ENCODE measurements at places on chromosomes 13 and 19.
A peak's percentile ranks its signal among the peaks of the same experiment; 100 is the strongest.

GRCh38 chr19:45528744-45529419 is 21.6 kb downstream of the VASP start:
- DNase-seq: no peak

DNA sequence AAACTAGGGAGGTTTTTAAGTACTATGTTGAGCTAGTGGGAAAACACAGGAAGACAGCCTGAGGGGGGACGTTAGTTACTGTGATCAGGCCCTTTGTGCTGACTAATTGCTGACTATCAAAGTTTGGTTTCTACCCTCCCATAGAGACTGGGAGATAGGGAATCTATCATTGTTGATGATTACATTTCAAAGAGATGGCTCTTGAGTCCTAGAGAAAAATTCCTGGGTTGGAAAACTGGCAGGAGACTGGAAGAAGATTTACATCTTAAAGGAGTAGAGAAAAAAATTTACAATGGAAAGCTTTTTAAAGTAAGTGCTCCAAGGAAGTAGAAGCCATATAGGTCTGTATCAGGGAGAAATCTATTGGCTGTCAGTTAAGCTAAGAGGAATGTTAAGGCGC is 522.0 kb upstream of the KLHL1 start:
- no peak for DNase-seq

DNA sequence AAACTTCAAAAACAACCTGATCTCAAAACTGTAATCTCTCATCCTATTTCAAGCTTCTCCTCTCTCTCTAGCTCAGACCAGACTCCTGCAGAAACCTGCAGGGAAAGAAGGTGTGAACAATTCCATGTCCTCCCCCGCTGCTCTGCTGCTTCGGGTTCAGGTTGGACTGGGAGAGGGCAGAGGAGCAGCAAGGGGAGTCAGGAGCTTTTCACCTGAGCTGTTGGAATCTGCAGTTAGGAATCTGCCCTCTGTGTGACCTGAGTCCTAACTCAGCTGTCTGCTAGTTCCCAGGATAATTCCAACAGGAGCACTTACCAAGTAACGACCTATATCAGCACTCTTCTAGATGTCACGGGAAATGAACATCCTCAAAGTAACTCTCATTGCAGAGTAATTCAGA is 118.3 kb downstream of the DNAJC15 start:
- DNase-seq: no peak

- DNase-seq: no peak
These were observed 10.5 kb upstream of the CEACAM6 start for GRCh38 chr19:41744850-41745249.

- DNase-seq: peak; percentile 28
These were observed 1.4 kb downstream of the ING1 start for GRCh38 chr13:110714797-110715394.

- no peak for DNase-seq
These were observed 25.7 kb upstream of the C13orf46 start for GRCh38 chr13:113999618-113999910.

DNA sequence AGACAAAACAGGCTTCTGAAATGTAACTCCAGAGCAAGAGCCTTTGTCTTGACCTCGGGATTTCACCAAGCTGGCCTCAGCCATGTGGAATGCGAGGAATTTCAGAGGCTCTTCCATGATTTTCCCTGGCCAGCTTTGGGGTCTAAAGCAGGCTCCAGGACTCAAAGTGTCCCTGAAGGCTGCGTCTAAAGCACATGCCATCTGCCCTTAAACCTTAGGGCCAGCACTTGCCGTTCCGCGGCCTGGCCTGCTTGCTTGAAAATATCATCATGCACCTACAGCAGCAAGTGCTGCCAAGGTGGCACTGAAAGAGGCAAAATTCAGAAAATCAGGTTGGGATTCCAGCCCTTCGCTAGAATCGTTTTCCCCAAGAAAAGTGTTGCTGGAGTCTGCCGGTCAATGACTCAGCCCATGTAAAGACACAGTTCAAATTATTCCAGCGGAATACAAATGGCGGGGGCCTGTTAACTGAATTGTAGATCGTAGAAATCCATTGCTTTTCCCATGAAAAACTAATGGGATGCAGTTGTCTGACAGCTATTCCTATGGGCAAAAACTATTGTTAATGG is 105.7 kb upstream of the RAP2A start:
- peak; percentile 62 for DNase-seq

- DNase-seq: no peak
These were observed 71.2 kb downstream of the WASF3 start for GRCh38 chr13:26628706-26629105.

- peak; percentile 72 for DNase-seq
These were observed 545 bp downstream of the BTBD2 start for GRCh38 chr19:2014731-2015607.

DNA sequence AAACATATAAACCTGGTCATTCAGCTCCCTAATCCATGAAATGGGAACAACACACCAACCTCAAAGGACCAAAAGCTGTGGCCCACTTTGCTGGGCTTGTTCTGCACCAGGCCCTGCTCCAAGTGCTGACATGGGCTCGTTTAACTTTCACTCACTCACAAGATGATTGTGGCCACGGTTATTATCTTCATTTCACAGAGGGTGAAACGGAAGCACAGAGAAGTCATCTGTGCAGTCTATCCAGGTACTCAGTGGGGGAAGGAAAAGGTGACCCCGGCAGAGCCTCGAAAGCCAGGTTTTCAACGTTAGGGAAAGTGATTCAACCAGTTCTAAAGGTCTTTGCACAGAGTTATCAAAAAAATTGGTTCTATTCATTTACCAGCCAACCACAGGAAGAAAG is 68.0 kb downstream of the CRYL1 start:
- no peak for DNase-seq

DNA sequence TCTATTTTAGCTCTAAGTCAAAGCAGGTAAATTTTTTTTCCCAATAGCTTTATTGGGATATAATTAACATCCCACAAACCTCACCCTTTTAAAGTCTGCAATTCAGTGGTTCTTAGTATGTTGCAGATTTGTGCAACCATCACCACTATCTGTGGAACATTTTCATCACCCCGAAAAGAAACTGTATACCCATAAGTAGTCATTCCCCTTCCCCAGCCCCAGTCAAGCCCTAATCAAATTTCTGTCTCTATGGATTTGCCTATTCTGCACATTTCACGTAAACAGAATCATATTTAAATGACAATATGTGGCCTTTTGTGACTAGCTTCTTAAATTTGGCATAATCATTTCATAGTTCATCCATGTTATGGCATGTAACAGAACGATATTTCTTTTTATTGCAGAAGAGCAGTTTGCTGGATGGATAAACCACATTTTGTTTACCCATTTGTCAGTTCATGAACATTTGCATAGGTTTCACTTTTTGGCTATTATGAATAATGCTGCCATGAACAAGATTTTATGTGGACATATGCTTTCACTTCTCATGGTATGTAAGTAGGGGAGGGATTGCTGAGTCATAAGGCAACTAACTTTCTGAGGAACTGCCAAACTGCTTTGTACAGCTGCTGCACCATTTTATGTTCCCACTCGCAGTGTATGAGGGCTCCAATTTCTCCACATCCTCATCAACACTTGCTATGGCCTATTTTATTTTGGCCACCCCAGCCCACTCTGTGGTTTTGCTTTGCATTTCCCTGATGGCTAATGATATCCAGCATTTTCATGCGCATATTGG is 10.9 kb downstream of the SLC46A3 start:
- peak; percentile 18 for DNase-seq

GRCh38 chr19:8196271-8196927 is 12.8 kb upstream of the CERS4 start:
- no peak for DNase-seq

- peak; percentile 65 for DNase-seq
These were observed 100.6 kb upstream of the PABPC3 start for GRCh38 chr13:24995225-24995804.

DNA sequence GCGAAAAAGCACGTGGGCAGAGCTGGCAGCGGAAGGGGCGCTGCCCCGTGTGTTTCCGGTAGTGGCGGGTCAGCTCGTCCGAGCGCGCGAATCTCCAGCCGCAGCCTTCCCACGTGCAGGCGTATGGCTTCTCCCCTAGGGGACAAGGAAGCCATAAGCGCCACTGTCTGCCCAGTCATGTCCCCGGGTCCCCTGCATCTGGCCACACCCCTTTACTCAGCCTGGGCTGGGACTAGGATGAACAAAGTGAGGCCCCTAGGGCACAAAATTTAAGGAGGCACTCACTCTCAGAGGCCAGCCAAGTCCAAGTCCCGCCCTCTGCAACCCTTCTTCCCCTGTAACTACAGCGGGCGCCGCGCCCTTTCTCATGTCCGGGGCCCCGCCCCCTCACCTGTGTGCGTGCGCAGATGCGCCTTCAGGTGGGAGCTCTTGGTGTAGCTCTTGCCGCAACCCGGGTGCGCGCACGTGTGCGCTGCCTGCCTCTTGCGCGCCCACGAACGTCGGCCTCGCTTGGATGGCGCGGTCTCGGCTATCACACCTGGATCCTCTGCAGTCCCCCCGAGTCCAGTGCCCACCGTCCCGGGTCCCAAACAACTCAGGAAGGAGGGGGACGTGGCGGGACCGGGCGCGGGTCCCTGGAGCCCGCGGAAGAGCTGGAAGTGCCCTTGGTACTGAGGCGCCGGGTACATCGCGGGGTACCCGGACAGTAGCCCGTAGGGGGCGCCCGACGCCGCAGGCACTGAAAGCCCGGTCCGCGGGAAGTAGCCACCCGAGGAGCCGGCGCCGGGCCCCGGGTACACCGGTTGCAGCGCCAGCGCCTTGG is 1.9 kb downstream of the KLF1 start:
- peak; percentile 66 for DNase-seq

DNA sequence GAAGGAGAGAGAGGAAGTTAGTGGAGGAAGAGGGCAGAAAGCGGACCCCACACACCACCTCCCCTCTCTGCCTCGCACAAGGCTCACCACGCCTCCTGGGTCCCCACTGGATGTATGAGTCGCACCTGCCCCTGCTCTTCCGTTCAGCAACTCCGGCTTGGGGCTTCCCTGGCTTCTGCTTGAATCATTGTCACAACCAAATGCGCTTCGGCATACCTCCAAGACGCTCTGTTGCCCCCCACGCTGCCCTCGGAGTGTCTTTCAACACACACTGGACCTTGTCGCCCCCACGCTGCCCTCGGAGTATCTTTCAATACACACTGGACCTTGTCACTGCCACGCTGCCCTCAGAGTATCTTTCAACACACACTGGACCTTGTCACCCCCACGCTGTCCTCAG is 247.2 kb downstream of the TEX29 start:
- DNase-seq: no peak

DNA sequence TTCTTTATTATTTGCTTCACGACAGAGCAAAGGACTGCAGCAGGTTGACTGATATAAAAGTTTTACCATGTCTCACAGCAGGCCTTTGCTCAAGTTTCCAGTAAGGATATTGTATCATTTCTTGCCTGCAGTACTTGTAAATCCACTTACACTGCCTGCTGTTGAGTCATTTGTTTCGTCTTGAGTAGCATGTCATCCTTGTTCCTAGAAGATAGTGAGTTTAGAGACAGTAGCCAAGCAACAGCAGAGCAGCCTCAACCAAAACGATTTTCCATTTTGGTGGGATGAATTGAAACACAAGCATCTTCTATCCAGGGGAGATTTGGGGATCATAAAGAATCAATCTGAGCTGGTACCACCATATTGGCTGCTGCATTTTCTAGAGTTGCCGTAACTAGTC is 24.0 kb upstream of the ALOX5AP start:
- DNase-seq: no peak

DNA sequence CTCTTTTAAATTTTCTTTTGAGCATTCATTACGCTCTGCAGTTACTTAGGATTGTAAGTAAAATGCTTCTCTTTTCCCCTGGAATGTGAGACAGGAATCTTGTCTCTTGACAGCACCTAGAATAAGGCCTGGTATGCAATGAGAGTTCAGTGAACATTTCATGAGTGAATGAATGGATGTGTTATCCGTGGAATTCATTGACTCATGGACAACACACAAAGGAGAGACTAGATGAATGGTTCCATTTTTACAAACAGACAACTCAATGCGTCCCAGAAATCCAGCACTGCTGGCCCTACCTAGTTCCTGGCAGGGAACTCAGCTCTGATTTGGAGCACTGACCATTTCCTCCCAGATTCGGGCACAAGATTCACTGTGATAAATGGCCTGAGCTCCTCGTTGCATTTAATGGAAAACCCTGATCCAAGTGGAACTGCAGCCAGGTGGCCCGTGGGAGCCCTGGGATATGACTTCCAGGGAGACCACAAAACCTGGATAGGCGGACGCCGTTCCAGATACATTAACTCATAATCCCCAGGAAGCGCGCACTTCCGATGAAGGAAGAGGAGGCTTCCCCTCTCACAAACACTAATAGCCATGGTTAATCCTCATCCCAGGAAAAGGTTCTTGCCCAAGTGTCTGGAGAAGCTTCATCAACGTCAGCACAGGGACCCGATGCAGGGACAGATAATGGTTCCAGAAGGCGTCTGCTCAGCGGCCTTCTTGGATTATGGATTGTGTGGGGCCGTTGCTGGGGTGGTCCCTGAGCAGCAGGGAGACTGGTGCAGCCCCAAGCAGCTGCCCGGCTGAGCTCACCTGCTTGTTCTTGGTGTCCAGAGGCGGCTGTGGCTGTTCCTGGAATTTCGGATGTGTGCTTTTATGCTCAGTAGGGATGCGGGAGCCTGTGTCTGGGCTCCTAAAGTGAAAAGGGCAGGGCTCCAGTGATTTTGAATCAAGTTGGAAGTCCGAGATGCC is 211.1 kb upstream of the TSHZ3 start:
- no peak for DNase-seq

GRCh38 chr13:90534617-90535370 is 812.7 kb upstream of the MIR17HG start:
- DNase-seq: no peak

DNA sequence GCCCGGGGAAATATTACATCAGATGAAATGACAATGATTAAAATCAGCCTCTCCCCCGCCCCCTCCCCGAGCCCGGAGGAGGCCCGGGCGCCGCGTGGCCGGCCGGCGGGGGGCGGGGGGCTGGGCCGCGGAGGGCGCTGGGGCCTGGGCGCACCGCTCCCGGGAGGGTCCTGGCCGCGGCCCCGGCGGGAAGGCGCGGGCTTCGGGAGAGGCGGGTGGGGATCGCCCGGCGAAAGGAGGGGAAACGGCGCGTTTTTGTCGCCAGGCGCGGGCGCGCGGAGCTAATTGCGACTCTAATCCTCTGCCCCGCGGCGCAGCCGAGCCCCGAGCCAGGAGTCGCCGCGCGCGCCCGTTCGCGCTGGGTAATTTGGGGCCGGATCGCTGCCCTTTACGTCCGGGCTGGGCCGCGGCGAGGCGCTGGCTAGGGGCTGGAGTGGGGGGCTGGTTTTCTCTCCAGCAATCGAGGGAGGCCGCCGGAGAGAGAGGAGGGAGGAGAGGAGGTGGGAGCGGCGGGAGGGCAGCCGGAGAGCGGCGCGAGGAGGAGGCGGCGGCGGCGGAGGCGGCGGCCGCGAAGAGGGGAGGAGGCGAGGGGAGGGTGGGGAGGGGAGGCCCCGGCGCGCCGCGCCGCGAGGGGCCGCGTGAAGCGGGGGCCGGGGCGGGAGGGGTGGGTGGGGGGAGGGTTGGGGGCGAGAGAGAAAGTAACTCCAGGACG is at the start of gene KCTD15:
TSS of gene KCTD15 (plus strand) at position 707 of the 712 bp plus-strand sequence. CDS start 3,585 bp downstream, outside the sequence.
- peak; percentile 37 for DNase-seq

- no peak for DNase-seq
These were observed 122.7 kb downstream of the CYSLTR2 start for GRCh38 chr13:48776401-48776800.
